ENCODE measurements at places on chromosomes 2 and 18.

DNA sequence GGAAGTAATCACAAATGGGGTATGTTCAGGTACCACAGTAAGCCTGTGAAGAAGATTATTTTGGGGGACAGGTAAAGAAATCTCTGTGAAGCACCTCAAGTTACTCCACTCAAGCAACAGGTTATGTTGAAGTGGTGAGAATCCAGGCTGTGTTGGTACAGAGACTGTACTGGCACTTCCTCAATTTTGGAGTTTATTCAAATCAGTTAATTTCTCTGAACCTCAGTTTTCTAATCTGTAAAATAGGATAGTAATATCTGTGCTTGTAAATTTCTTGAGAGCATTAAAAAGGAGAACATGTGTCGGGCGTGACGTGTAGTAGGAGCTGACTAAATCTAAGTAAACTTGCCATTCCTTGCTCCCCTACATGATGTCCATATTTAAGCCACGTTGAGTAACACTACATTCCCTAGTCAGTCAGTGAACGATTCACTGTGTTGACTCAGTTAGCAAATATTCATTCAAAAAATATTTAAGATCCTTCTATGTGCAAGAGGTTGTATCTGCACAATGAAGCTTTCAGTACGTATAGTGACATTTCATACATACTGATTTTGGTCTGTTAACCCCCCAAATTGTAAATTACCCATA, 504.2 kb downstream of the ZEB2 start:
- no peak for DNase-seq

DNA sequence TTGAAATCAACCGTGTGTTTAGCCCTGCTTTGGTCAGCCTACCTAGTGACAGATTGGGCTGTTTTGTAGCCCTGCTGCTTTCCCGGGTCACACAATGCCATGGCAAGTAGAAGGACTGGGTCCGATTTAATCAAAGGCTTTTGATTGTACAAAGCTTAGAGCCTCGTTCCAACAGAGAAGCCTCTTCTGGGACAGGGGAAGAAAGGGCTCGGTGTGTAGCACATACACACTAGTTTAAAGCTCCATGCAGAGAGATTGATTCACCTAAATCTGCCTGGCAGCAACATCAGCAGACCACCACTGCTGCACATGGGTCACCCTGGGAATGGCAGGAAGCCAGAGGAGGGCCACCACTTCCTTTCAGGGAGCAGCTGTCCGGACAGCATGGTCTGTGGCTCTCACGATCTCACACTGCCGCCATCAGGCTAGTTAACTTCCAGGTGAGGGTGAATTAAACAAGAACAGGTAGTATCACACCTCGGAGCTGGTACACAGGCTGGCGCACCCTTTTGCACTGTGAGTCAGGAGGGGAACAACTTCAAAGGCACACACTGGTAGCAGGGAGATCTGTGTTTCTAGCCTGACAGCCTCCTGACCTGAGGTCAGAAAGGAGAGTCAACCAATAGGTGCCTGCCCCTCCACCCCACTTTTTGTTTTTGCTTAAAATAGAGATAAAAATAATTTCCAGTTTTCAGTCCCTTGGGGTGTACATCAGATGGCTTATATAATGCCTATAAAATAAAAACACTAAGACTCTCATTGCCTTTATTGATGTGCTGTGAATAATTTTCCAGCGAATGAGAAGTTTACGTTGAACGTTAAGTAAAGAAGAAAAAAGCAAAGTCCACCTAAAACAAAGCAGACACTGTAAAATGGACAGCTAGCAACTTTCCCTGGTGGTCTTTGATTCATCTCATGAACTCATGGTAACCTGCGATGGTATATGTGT, 108.5 kb downstream of the CDCA7 start:
- no peak for DNase-seq

GRCh38 chr2:31694444-31694843, 113.7 kb upstream of the SRD5A2 start:
- no peak for DNase-seq

GRCh38 chr2:3488855-3489763, 30.2 kb downstream of the ADI1 start:
- DNase-seq = peak; percentile 31

DNA sequence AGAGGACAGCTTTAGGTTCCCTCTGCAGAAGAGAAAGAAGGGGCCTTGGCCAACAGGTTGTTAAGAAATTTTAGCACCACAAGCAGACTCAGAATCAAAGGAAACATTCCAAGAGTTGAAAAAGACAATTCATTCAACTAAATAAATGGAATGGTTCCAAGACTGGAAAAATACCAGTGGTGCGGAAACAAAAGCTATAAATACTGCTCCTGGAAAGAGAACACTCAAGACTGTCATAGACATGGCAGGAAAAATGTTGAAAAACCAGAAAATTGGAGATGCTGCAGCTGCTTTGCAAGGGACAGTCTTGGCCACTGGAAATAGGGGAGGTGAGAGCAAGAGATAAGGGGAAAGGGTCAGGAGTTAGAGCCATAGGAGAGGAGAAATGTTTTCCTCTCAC, 312.7 kb upstream of the CYRIA start:
- DNase-seq = no peak

DNA sequence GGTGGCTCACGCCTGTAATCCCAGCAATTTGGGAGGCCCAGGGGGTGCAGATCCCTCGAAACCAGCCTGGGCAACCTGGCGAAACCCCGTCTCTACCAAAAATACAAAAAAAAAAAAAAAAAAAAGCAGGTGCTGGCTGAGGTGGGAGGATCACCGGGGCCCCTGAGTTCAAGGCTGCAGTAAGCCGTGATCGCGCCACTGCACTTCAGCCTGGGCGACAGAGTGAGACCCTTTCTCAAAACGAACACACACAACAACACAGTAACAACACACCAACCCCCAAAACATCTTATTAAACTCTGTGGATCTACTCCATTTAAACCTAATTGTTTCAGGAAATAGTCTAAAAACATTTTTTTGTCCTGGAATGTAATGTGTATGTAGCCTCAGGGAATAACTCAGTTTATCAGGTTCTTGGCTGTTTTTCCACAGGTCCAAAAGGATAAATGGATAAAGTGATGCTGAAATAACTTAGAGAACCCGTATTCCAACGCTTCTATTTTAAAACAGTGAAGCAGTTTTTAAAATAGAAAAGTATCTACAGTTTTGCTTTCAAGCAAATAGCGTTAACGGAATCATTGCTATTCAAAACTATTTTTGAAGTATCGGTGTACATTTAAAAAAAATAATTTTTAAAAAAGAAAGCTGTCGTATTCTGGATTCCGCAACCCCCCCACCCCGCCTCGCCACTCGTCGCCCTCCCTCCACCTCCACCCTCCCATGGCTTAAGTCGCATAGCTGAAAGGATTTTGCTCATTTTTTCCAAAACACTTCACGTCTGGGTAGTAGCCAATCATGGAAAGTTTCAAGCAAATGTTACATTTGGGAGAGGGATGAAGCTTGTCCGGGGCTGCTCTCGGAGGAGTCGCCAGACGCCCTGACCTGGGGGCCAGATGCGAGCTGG, 895 bp upstream of the GLS start:
- no peak for DNase-seq

DNA sequence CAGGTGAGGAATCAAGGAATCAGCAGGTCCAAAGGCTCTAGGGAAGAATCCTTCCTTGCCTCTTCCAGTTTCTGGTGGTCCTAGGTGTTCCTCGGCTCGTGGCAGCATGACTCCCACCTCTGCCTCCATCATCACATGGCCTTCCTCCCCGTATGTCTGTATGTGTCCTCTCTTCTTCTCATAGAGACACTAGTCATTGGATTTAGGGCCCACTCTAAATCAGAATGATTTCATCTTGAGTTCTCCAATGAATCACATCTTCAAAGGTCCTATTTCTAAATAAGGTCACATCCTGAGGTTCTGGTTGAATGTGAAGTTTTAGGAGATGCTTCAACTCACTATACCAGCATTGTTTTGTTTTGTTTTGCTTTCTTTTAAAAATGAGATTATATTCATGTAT, 11.1 kb upstream of the AGFG1 start:
- no peak for DNase-seq

- no peak for DNase-seq
Measured at GRCh38 chr2:82330155-82330554, 2025.6 kb upstream of the LRRTM1 start.

- no peak for DNase-seq
Measured at GRCh38 chr2:62305421-62306176, 109.7 kb downstream of the B3GNT2 start.

DNA sequence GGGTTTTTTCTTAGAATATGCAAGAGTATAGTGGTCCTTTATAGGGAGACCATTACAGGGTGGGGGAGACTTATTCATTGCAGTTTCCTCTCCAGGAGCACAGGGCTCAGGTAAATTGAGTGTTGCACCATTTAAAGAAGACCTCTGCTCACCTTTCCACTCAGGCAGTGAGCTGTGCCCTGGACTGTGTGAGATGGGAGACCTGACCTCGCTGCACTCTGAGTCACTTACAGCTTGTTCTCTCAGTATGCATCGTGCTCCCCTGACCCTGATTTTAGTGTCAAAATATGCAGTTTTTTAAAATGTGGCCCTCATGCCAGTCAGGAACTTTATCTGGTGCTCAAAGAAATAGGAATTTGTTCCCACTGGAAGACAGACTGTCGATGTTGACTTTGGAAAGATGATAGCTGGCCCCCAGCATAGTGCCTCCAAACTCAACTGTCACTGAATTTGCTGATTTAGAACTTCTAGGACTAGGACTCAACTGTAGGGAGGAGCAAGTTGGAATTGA, 146.7 kb upstream of the EPAS1 start:
- DNase-seq = no peak

DNA sequence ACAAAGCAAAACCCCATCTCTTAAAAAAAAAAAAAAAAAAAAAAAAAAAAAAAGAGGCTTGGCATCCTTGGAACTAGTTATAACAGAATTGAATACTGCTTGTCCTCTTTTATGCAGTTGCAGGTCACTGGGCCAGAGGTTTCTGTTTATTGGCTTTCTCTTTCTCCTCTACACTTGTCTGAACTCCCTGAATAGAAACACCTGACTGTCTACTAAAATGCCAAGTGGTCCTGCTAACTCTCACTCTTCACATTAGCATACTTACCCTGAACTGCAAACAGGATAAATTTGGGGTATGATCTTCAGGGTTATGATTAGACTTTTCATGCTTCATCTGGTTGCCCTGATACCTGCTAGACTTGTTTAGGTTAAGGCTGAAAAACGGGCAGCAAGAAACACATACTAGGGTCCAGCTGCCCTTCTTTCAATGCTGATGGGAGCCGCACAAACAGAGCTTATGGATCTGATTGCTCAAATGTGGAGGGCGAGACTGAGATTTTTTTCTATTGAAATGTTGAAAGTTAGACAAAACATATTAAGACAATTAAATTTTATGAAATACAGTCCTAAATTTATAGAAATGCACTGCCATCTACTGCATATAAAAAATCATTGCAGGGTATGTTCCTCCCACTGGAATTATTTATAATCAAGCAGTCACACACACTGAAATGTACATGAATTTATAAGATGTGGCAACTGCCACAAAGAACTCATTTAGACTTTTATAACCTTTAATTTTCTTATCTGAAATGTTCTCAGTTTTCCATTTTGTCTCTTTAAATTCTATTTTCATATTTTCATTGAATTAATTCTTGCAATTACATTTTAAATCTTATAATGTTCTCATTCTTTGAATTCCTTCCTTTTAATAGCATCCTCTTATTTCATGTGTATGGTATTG, 40.8 kb downstream of the GTF3C3 start:
- DNase-seq = no peak

DNA sequence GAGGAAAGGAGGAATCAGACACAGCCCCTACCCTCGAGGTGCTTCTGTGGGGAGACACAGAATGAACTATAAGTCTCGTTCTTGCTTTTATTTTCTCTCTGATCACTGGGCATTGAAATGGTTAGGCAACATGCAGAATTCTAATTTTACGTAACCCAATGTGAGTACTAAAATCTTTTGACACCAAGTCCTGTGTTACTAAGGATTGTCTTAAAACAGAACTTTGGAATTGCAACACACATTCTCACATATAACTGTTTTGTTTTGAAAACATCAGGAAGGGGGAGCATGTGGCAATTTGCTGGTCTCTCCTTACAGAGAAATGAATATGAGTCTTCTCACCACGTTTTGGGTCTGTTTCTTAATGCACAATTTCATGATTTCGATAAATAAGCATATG, 23.6 kb upstream of the SULT1C4 start:
- DNase-seq = no peak

- DNase-seq = no peak
Measured at GRCh38 chr2:20976527-20976926, 67.3 kb downstream of the APOB start.

DNA sequence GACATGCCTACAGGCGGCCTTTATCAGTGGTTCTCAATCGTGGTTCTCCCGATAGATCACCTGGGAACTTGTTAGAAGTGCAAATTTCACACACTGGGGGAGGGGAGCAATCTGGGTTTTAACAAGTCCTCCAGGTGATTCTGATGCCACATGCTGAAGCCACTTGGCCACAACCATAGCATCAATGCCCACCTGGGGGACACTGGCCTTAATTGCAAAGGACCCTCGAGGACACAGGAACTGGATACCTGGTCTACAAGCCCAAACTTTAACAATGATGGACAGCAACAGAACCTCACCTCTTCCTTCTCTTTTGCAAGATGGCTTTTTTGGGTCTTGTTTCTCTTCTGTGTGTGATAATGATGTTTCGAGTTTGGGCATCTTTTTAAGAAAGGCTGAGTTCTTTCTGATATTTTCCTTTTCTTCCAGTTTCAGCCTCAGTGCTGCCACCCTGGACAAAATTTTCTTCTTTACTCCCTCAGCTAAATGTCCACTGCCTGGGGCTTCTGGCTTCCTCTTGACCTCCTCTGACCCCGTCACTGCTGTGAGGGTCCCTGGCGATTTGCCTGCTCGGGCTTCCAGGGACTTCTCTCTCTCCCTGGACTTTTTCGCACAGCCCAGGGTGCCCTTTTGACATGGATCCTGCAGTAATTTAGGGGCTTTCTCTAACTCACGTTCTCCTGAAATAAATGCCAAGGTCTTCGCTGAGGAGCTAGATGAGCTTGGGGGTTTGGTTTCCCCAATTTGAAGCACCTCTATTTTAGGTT, 94.2 kb downstream of the ALPK2 start:
- no peak for DNase-seq

- DNase-seq = peak; percentile 19
Measured at GRCh38 chr2:197516393-197516761, 511 bp downstream of the MOB4 start.

DNA sequence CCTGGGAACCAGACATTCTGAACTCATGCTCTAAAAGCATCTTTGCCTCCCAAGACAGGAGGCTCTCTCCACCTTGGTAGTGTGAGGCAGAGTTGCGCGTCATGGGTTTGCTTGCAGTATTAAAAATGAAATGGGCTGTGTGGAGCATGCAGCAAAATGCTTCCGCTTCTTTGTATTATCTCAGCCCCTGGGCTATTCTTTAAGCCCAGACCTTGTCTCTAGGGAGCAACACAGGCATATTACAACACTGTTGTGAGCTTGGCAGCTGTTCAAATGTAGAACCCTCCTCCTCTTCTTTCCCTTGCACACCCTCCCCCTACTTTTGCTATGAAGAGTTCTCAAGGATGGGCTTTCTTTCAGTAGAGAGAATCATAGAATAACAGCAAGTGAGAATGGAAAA, 185.1 kb upstream of the LHCGR start:
- no peak for DNase-seq

GRCh38 chr18:22459491-22459890, 41.8 kb upstream of the CTAGE1 start:
- DNase-seq = no peak

- no peak for DNase-seq
Measured at GRCh38 chr2:239463541-239464165, 62.8 kb upstream of the HDAC4 start.

Measured in NCI-H774 (cell line).